ENCODE measurements at places on chromosomes 7 and 10.
A peak's percentile ranks its signal among the peaks of the same experiment; 100 is the strongest.

- no peak for DNase-seq
Measured at GRCh38 chr7:96685755-96686154, 23.9 kb downstream of the SEM1 start.

- peak; percentile 94 for DNase-seq
Measured at GRCh38 chr10:73997787-73998622, at the start of gene VCL. Gene VCL, plus strand, starts transcription at chr10:73998116. Its CDS starts 92 bp downstream, at chr10:73998208.

- DNase-seq: no peak
Measured at GRCh38 chr10:52331638-52332364, 17.7 kb downstream of the DKK1 start.

- DNase-seq: no peak
Measured at GRCh38 chr7:37982423-37982822, 62.0 kb downstream of the EPDR1 start.

GRCh38 chr7:158695726-158696452, 8.7 kb downstream of the NCAPG2 start:
- no peak for DNase-seq
